Naive thymus-derived CD8-positive, alpha-beta T cell (primary cell): ENCODE measurements at places on chromosomes 7 and 10.

GRCh38 chr10:88120075-88120474, 256.6 kb downstream of the PTEN start:
- H3K27ac ChIP-seq, result no peak overlapping the region
- no peak for DNase-seq
- no peaks in the 10 kb centered on the region for H3K36me3 ChIP-seq
- no peak overlapping the region for H3K4me3 ChIP-seq
- peaks cover 17% of the 10 kb centered on the region for H3K4me1 ChIP-seq

- no peaks in the 10 kb centered on the region for H3K4me1 ChIP-seq
- no peak overlapping the region for H3K4me3 ChIP-seq
- H3K36me3 ChIP-seq, result no peaks in the 10 kb centered on the region
These were observed 47.2 kb downstream of the SORBS1 start for GRCh38 chr10:95513941-95514392.

DNA sequence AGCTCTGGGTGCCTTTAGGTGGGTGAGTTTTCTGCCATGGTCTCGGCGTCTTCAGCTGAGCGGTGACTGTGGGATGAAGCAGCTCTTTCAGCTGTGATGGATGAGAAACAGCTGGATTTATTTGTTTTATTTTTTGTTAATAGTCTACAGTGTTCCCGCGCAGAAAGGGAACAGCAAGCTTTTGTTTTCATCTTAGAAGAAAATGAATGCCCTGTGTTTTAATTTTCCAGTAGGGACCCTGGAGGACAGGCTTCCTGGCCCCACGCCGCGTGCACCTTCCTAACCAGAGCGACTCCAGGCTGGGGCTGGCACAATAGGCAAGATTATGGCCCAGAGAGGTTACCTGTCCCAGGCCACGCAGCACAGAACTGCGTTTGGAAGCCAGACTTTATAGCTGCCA, 57.6 kb downstream of the GTF2IRD1 start:
- H3K27ac ChIP-seq, result no peak overlapping the region
- no peak overlapping the region for H3K4me3 ChIP-seq
- H3K36me3 ChIP-seq, result no peaks in the 10 kb centered on the region
- no peaks in the 10 kb centered on the region for H3K27me3 ChIP-seq
- DNase-seq, result no peak
- no peaks in the 10 kb centered on the region for H3K4me1 ChIP-seq

DNA sequence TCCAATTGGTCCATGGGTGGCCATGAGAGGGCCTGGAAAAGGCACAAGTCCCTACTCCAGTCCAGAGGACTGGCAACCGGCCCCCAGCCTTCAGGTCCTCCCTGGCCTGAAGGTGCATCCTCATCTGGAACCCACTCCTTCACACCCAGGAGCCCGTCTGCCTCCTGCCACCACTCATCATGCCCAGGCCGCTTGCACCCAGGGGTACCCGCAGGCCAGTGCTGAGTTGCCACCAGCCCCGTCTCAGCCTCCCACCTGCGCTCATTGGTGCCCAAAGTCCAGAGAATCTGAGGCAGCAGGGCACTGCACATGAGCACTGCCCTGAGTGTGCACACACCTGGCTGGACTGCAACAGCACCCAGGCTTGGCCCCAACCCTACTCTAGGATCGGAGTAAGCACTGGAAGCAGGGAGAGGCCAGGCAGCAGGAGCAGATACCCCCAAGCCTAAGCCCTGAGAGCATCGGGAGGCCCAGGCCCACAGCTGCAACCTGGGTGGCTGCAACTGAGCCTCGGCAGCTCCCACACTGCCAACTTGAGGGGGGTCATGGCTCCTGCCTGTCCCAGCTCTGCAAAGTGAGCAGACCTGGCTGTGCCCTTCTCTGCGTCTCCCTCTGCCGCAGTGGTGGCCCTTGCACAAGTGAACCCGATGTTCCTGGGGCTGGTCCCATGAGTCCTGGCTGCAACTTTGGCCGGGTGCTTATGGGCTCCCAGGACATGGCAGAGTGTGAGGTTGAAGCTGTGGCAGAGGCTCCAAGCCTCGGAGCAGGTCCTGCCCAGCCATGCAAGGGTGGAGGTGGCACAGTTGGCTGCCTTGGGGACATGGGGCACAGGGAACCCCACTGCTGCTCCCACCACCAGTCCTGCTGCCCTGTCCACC, 44.3 kb downstream of the TCERG1L start:
- no peaks in the 10 kb centered on the region for H3K36me3 ChIP-seq
- DNase-seq, result no peak
- no peak overlapping the region for H3K4me3 ChIP-seq
- H3K27me3 ChIP-seq, result no peaks in the 10 kb centered on the region
- no peaks in the 10 kb centered on the region for H3K4me1 ChIP-seq

- H3K27ac ChIP-seq, result no peak overlapping the region
- H3K36me3 ChIP-seq, result peaks cover 25% of the 10 kb centered on the region
- H3K27me3 ChIP-seq, result no peaks in the 10 kb centered on the region
- peaks cover 10% of the 10 kb centered on the region for H3K4me1 ChIP-seq
- DNase-seq, result no peak
These were observed 210.5 kb downstream of the CHCHD3 start for GRCh38 chr7:132871419-132871818.

DNA sequence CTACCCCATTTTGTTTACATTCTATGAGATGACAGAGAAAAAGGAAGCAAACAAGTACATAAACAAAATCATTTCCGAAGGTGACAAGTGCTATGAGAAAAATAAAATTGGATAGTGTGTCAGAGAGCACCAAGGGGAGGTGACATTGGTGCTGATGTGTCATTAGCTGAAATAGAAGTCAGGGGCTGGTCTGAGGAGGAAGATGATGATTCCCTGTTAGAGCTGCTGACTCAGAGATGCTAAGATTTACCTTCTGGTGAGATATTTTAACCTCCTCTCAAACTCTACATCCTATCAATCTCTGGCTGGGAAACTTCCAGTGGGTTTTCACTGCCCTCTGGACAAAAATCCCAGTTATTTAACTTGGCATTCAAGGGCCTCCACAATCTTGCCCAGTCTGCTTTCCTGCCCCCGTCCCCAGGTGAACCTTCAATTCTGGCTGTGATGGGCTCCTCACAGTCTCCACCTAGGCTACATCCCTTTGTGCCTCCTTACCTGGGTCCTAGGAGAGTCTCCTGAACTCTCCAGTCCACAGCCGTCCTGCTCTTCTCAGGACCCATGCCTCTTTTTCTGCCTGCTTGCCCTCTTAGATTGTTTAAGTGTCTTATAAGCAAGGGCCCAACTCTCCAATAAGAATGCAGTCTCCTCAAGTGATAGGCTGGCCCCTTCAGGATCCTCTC, 26.6 kb downstream of the DUSP5 start:
- no peak overlapping the region for H3K4me3 ChIP-seq
- H3K36me3 ChIP-seq, result no peaks in the 10 kb centered on the region
- no peaks in the 10 kb centered on the region for H3K27me3 ChIP-seq
- DNase-seq, result no peak
- peaks cover 7% of the 10 kb centered on the region for H3K4me1 ChIP-seq

GRCh38 chr10:116833986-116834985, 15.0 kb upstream of the ENO4 start:
- no peaks in the 10 kb centered on the region for H3K4me1 ChIP-seq
- peaks cover 18% of the 10 kb centered on the region for H3K27me3 ChIP-seq
- no peak overlapping the region for H3K4me3 ChIP-seq
- DNase-seq, result no peak
- H3K27ac ChIP-seq, result no peak overlapping the region

DNA sequence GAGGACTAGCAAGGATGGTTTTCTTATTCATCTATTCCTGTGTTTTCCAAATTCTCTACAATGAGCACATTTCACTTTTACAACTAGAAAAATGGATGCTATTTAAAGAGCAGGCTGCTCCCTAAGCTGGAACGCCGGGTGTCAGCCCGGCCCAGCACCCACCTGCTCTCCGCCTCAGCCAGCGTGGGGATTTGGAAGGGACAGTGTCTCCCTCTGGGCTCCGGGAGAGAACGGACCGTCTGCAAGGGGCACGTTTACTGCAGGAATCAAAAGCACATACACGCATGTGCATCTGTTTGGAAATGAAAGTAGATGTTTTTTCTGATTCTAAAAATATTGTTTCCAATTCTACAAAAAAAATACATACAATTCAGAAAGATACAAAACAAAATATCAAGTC, 2.3 kb upstream of the JAKMIP3 start:
- peaks cover 63% of the 10 kb centered on the region for H3K27me3 ChIP-seq
- no peak overlapping the region for H3K27ac ChIP-seq
- no peak for DNase-seq

- no peak overlapping the region for H3K4me3 ChIP-seq
- peaks cover 8% of the 10 kb centered on the region for H3K27me3 ChIP-seq
- H3K27ac ChIP-seq, result no peak overlapping the region
- peaks cover 8% of the 10 kb centered on the region for H3K4me1 ChIP-seq
- H3K36me3 ChIP-seq, result no peaks in the 10 kb centered on the region
These were observed 97.2 kb upstream of the PODXL start for GRCh38 chr7:131653418-131654248.

- H3K27ac ChIP-seq, result no peak overlapping the region
- no peaks in the 10 kb centered on the region for H3K36me3 ChIP-seq
- no peaks in the 10 kb centered on the region for H3K4me1 ChIP-seq
- no peak for DNase-seq
- no peak overlapping the region for H3K4me3 ChIP-seq
- no peaks in the 10 kb centered on the region for H3K27me3 ChIP-seq
These were observed 108.9 kb downstream of the RNLS start for GRCh38 chr10:88473989-88474883.

DNA sequence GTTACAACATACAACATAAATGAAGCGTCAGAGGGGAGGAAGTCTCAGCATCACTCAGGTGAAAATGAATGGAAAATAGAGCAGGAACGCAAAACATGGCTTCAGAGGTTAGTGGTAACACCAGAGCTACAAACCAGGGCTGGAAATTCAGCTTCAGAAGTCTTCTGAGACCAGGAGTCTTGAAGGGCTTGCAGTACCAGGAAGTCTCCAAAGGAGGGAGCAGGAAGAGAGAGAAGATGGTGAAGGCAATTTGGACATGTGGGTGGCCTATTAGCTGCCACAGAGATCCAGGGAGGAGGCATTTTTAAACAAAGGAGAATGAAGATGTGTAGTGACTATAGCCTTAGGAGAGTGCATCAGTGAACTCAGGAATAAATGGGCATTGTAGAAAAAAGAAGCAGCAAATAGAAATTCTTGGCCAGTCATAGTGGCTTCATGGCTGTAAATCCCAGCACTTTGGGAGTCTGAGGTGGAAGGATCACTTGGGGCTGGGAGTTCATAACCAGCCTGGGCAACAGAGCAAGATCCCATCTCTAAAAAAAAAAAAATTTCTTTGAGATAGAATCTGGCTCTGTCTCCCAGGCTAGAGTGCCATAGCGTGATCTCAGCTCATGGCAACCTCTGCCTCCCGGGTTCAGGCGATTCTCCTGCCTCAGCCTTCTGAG, 9.3 kb upstream of the TET1 start:
- no peaks in the 10 kb centered on the region for H3K36me3 ChIP-seq
- no peaks in the 10 kb centered on the region for H3K27me3 ChIP-seq
- H3K4me1 ChIP-seq, result no peaks in the 10 kb centered on the region

DNA sequence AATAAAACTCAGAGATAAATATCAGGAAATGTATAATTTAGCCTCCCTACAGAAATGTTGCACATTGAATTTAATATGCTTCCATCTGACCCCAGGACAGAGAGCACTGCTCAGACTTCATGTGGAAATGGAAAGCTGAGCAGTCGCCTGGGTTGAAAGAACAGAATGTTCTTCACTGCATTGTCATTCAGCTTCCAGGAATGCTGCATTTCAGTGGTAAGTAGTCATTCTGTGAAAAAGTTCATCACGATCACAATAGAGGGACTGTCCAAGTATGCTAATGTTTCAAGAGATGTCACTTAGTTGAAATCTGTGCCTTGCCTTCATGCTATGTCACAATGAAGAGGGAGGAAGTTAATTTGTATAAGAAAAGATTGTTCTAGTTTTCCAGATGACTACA, 147.3 kb downstream of the NRCAM start:
- H3K36me3 ChIP-seq, result peaks cover 9% of the 10 kb centered on the region
- H3K4me1 ChIP-seq, result peaks cover 10% of the 10 kb centered on the region
- no peak overlapping the region for H3K27ac ChIP-seq

DNA sequence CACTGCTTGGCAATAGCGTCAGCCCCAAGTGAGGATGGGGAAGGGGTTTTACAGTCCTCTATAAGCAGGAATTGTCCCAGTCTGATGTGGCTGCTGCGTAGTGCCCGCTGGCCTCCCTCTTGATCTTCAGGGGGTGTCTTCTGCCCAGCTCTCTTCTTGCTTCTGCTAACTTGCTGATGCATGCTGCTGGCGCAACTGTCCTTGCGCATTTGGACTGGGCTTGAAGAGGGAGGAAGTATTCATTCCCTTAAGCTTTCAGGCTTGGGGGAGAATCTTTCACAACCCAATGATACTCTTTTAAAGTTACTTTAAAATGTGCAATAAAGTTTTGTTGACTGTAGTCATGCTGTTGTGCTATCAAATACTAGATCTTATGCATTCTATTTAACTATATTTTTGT, 10.3 kb downstream of the GALNT11 start:
- no peak for DNase-seq
- peaks cover 50% of the 10 kb centered on the region for H3K36me3 ChIP-seq
- H3K4me3 ChIP-seq, result no peak overlapping the region

DNA sequence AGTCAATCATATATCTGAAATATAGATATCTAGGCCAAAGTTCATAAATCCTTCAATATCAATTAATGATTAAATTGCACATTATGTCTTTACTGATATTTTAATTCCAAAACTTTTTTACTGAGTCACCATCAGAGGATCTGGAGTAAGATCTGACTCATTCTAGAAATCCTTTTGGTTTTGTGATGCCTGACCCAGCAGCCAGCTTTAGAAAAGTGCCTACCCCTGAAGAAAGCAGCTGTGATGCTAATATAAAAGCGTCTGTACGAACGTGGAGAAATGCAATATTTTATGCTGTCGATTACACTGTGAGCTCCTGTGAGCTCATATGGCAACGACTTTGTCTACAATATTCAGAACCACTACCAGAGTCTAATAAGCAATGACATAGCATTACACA, 142.5 kb upstream of the LRRTM3 start:
- no peaks in the 10 kb centered on the region for H3K36me3 ChIP-seq
- H3K27ac ChIP-seq, result no peak overlapping the region
- no peaks in the 10 kb centered on the region for H3K27me3 ChIP-seq
- no peaks in the 10 kb centered on the region for H3K4me1 ChIP-seq

- peaks cover 7% of the 10 kb centered on the region for H3K36me3 ChIP-seq
- H3K27me3 ChIP-seq, result no peaks in the 10 kb centered on the region
- DNase-seq, result no peak
- H3K4me3 ChIP-seq, result no peak overlapping the region
- peaks cover 3% of the 10 kb centered on the region for H3K4me1 ChIP-seq
- H3K27ac ChIP-seq, result no peak overlapping the region
These were observed 5.3 kb upstream of the CALD1 start for GRCh38 chr7:134774119-134774518.
